Glomerular endothelial cell (primary cell): ENCODE measurements at places on chromosomes 2 and 18. TPM values are rescaled to one million over a fixed set of nuclear protein-coding genes. Genes with fewer than 3 reads are reported as not detected.

MROH2A gene
- total RNA-seq = not detected in 2 replicates

ARHGAP15 gene
- total RNA-seq = not detected in 2 replicates

MARCO gene
- not detected in 2 replicates for total RNA-seq

TXNL4A gene
- total RNA-seq = 45.4 and 58.2 TPM in 2 replicates

GYPC gene
- total RNA-seq = 308 and 393 TPM in 2 replicates

SATB2 gene
- 2.6 and 5.0 TPM in 2 replicates for total RNA-seq

FAM237A gene
- total RNA-seq = not detected in 2 replicates

VWA3B gene
- total RNA-seq = not detected in 2 replicates

IWS1 gene
- total RNA-seq = 35.3 and 46.2 TPM in 2 replicates

REEP1 gene
- 0.05 and 0.06 TPM in 2 replicates for total RNA-seq

TMEFF2 gene
- not detected in 2 replicates for total RNA-seq

TTR gene
- total RNA-seq = not detected in 2 replicates

MSH6 gene
- total RNA-seq = 33.4 and 36.4 TPM in 2 replicates

ACADL gene
- total RNA-seq = 0.05 TPM in 1 of 2 replicates, not detected in the other

PDE11A gene
- 0.48 TPM in 1 of 2 replicates, not detected in the other for total RNA-seq

CPLX4 gene
- not detected in 2 replicates for total RNA-seq

PROKR1 gene
- not detected in 2 replicates for total RNA-seq

SLC9A4 gene
- total RNA-seq = not detected in 2 replicates

RFTN2 gene
- total RNA-seq = 4.6 and 6.3 TPM in 2 replicates

DES gene
- total RNA-seq = not detected in 2 replicates

ANKRD36B gene
- 38.1 and 51.2 TPM in 2 replicates for total RNA-seq

CYP27A1 gene
- total RNA-seq = 15.8 and 24.0 TPM in 2 replicates

CD8B2 gene
- total RNA-seq = not detected in 2 replicates

ENOSF1 gene
- total RNA-seq = 12.9 and 27.1 TPM in 2 replicates

MTIF2 gene
- total RNA-seq = 12.9 and 16.1 TPM in 2 replicates

TRIM43 gene
- not detected in 2 replicates for total RNA-seq

CHST9 gene
- total RNA-seq = 0.05 TPM in 1 of 2 replicates, not detected in the other

RNU2-63P gene
- total RNA-seq = not detected in 2 replicates

PCGF1 gene
- 10.9 and 14.4 TPM in 2 replicates for total RNA-seq

DNAJC5G gene
- total RNA-seq = 0.47 TPM in 1 of 2 replicates, not detected in the other

MAB21L4 gene
- total RNA-seq = not detected in 2 replicates

SLC38A11 gene
- total RNA-seq = 0.34 TPM in 1 of 2 replicates, not detected in the other

COX7A2L gene
- total RNA-seq = 147 and 201 TPM in 2 replicates

EVX2 gene
- not detected in 2 replicates for total RNA-seq

EPB41L5 gene
- 12.2 and 17.3 TPM in 2 replicates for total RNA-seq

UGT1A1 gene
- total RNA-seq = not detected in 2 replicates

SERPINB3 gene
- total RNA-seq = not detected in 2 replicates

EFHD1 gene
- total RNA-seq = 1.6 and 1.9 TPM in 2 replicates

CAPN13 gene
- not detected in 2 replicates for total RNA-seq

SERPINB2 gene
- total RNA-seq = 10.5 and 33.7 TPM in 2 replicates

DTYMK gene
- 26.3 and 33.4 TPM in 2 replicates for total RNA-seq

TRIM54 gene
- total RNA-seq = 0.12 TPM in 1 of 2 replicates, not detected in the other

ADCY3 gene
- total RNA-seq = 36.5 and 36.9 TPM in 2 replicates

NTSR2 gene
- total RNA-seq = not detected in 2 replicates

HOXD3 gene
- total RNA-seq = 5.3 and 7.2 TPM in 2 replicates

SPP2 gene
- total RNA-seq = not detected in 2 replicates

SLC40A1 gene
- 3.0 and 4.8 TPM in 2 replicates for total RNA-seq

SERPINB7 gene
- total RNA-seq = 0.58 and 0.82 TPM in 2 replicates
